SW480 (cell line): ENCODE measurements at places on chromosomes 4 and X.

DNA sequence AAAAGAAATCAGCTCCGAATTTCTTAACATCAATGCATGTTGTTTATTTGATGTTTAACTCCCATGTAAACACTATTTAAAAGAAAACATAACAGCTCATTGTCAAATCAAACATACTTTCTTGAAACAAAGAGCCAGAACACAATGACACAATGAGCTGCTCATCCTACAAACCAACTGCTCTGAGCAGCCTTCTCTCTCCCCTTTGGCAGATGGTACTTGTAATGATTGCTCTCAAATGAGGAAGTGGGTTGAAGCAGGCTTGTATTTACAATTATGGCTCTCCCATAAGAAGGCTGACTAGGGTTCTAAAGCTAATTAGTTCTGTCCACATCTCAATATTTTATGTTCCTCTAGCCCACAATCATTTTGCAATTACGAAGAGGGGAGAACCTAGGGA lies 637.8 kb upstream of the ADGRL3 start:
- DNase-seq, result no peak

- no peak for DNase-seq
Measured at GRCh38 chr4:170591076-170591475, 501.3 kb upstream of the AADAT start.

DNA sequence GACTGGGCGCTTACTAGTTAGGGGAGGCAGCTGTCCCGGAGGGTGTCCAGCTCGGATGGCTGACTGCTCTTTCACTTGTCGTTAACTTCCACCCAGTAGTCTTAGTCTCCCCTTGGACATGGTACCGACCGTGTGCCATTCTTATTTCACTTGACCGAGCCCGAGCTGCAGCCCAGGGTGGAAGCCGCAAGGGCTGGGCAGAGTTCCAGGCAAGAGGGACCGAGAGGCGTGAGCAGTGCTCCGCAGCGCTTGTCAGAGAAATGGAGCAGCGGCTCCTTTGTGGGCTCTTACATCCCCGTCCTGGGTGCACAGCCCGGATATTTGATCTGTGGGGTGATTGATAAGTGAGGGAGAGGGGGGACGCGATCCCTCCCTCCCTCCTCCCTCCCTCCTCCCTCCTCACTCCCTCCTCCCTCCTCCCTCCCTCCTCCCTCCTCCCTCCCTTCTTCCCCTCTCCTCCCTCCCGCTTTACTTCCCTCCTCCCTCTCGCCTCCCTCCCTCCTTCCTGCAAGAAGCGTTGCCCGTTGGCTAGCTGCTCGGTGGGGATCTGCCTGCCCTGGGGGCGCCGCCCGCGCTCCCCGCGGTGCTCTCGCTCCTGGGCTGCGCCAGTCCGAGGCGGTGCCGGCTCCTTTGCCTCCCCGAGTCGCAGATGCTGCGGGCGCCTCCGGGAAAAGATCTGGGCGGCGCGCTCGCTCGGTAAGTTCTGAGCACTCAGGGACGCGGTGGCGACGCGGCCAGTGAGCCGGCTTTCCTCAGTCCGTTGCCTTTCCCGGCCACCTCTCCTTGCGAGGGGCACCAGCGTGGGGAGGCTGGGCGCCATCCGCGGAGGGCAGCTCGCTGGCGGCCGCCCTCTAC lies at the start of gene SLITRK2:
TSS of gene SLITRK2 (plus strand) at position 499 of the 855 bp plus-strand sequence. CDS start 4,597 bp downstream, outside the sequence.
- DNase-seq, result no peak

DNA sequence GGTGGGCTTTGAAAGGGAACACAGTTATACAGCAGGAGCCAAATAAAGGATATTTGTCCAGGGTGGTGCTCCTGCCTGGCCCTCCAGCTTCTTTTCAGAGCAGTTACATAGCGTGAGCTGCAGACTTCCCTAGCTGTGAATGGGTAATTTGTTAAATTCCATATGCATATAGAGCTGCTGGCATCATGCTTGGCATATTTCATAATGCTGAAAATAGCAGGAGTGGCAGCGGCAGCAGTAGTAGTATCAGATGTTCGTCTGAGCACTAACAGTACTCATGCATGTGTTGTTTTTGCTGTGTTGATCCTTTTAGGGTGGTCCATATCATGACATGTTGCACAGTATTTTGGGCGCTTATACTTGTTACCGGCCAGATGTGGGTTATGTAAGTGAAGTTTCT lies 33.6 kb upstream of the TADA2B start:
- DNase-seq, result no peak

GRCh38 chrX:2712890-2713840 lies 22.1 kb downstream of the CD99 start:
- DNase-seq, result no peak

DNA sequence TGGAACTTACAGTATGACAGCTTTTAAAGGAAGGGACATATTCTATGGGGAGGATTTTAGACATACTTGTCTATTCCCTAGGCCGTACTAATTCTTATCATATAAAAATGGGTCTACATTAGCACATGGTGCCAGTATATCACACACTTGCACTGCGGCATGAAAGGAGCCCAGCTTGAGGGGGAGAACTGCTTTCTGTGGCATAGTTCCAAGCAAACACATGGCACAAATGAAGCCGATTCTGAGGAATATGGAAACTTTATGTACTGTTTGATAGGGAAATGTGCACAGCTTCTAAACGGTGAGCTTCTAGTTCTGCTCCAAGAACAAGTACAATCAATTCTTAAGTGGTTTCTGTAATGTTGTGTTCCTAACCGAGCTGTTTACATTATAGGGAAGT lies 675.6 kb upstream of the FTHL17 start:
- no peak for DNase-seq

- DNase-seq, result no peak
Measured at GRCh38 chr4:152594057-152594456, 58.2 kb upstream of the FBXW7 start.

GRCh38 chr4:59664771-59665170 lies 1535.4 kb upstream of the ADGRL3 start:
- no peak for DNase-seq

GRCh38 chrX:13094828-13095341 lies 50.5 kb upstream of the FAM9C start:
- no peak for DNase-seq

- no peak for DNase-seq
Measured at GRCh38 chrX:118552121-118552900, 56.7 kb downstream of the DOCK11 start.

DNA sequence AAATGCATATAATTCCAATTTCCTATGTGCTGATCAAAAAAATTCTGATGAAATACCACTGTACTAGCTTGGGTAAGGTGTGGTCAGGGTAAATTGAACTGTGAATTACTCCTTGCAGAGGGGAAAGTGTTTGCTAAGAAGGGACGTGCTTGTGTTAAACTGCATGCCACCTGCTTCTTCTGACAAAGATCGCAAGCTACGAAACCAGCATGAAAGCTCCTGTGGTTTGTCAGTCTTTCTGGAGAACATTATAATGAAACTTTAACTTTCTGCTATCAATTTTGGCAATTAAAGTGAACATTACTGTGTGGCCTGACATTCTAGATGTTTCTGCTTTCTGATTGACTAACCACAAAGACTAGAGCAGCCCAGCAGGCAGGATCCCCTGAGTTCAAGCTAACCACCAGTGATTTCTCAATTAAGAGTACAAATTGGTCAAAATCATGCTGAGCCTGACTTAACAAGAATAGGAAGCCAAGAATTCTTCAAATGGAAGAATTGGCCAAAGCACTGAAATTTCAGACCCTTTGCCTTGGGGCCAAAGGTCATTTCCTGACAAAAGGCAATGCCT lies 239.0 kb downstream of the SLITRK2 start:
- DNase-seq, result no peak

DNA sequence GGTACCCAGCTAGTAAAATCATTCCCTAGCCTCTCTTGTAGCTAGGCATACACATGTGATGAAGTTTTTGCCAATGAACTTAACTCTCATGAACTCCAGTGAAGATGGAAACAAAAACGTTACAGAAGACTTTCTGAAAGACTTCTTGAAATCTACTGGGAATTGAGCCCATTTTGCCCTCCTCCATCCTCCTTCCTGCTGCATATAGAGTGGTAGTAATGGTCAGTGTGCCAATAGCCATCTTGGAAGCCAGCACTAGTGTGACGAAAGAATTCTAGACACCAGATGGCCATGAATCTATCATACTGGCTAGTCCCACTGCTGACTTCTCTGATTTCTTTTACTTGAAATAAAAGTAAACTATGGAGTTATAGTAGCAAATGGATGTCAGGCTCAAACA lies 30.9 kb upstream of the PPA2 start:
- no peak for DNase-seq

GRCh38 chr4:121696170-121696580 lies 605 bp downstream of the ANXA5 start:
- DNase-seq, result peak; percentile 32

GRCh38 chr4:146477054-146477453 lies 44.7 kb downstream of the SLC10A7 start:
- DNase-seq, result no peak

- no peak for DNase-seq
Measured at GRCh38 chr4:122710434-122711308, 21.8 kb upstream of the BBS12 start.

DNA sequence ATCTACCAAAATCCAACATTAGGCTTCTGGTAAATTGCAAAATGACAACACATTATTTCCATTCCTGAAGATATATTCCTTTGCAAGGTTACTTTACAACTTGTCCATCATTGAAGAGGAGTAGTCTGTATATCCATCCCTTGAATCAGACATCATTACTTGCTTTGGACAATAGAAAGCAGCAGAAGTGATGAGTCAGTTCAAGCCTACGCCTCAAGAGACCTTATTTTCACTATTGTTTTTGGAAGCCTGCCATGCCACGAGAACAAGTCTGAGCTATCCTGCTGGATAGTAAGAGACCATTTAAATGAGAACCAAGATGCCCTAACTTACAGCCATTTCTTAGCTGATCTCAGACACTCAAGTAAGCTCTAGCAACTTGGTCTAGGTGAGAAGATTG lies 246.0 kb upstream of the HHIP start:
- peak; percentile 7 for DNase-seq

DNA sequence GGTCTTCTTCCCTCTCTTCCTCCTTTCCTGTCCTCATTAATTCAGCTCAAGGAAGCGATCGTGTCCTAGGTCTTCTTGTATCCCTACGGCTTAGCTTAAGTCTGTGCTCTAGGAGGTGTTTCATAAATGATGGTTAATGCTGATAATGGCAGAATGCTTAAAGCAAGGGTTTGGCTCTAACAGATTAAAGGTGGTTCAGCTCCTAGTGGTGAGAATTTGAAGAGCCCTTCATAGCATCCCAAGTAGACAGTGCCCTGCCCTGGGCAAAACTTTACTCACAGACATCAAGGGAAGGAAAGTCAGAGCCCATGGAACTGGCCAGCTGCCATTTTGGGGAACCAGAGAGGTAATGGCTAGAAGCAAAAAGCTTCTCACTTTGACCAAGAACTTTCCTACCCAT lies 47.0 kb upstream of the PGRMC1 start:
- DNase-seq, result no peak

DNA sequence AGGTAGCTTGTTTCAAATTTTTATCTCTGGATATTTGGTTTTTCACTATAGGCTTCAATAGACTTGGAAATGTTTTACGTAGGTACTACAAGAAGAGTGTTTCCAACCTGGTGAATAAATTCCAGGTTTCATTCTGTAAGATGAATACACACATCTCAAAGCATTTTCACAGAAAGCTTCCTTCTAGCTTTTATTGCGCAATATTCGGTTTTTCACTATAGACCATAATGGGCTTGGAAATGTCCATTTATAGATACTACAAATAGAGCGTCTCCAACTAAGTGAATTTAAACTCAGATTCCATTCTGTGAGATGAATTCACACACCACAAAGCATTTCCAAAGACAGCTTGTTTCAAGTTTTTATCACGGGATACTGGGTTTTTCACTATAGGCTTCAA lies 857.7 kb upstream of the HS3ST1 start:
- no peak for DNase-seq

DNA sequence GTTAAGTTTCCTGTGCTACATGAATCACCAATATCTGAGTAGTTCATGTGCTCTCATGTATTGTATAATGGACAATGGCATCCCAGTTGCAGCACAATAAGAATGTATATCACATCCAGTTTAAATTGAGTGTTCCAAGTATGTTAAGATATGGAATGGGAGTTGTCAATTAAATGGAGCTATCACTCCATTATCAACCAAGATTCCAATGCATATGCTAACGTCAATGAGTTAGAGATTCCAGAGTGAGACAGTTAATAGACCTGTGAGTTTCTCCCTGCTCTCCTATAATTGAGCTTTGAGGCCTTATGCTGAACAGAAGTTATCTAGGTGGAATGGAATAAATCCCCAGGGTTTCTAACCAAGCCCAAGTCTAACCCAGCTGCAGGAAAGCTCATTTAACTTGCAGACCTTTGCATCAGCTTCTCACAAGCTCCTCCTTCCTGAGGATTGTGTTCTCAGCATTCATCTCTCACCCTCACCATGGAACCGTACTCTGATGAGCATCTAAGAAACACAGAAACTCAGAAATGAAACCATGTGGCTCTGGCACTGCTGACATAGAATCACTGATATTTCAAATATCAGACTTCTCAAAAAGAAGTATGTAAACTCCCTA lies 84.8 kb downstream of the TIGD2 start:
- peak; percentile 2 for DNase-seq

DNA sequence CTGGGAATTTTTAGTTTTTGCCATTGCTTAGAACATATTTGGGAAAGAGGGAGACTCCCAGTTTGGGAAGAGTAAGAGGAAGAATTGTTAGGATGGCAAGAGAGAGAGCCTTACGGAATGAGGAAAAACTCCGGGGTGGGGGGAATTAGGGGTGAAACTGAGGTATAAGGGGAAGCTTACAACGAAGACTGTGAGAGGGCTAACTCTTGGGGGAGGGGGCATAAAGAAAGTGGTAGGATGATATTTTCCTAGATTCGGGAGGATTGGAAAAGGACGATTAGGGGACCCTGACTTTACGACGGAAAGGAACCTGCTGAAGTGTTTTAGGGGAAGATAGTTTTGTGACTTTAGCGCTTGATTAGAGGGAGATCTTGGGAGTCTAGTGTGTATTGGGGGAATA lies 86.2 kb upstream of the HPRT1 start:
- no peak for DNase-seq

GRCh38 chr4:144179152-144179739 lies 38.7 kb upstream of the GYPA start:
- DNase-seq, result no peak

DNA sequence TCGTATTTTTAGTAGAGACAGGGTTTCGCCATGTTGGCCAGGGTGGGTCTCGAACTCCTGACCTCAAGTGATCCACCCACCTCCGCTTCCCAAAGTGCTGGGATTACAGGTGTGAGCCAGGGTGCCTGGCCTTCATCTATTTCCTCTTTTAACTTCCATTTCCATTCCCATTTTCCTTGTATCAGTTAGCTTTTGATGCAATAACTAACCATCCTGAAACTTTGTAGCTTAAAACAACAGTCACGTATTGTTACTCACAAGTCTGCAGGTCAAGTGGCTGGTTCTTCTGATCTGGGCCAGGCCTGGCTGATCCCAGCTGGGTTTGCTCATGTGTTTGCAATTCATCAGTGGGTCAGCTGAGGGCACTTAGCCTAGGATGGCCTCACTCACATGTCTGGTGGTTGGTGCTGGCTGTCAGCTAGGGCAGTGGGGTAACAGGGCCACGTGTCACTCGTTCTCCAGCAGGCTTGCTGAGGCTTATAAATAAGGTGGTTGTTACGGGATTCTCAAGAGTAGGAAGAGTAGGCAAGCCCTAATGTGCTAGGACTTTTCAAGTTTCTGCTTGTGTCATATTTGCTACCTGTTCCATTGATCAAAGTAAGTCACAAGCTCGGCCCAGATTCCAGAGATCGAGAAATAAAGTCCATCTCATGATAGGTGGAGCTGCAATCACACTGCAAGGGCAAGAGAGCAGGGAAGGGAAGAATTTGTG lies 88.2 kb downstream of the SOWAHB start:
- no peak for DNase-seq
